ENCODE measurements at places on chromosomes 1 and 21.
A peak's percentile ranks its signal among the peaks of the same experiment; 100 is the strongest.

DNA sequence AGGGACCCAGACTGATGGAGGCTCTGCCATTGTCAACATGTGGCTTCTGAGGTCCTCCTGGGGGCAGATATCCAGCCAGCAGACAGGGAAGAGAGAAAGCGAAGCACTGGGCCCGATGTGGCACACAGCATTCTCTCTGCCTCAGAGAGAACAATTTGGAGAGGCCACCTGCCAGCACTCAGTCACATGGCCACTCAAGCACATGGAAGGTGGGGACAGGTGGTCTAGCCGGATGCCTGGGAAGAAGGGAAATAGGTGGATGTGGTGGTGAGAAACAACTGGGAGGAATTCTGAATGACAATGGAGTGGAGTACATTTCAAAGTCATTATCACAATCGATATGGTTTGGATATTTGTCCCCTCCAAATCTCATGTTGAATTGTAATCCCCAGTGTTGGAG lies 109.0 kb downstream of the UBE2U start:
- DNase-seq = no peak

DNA sequence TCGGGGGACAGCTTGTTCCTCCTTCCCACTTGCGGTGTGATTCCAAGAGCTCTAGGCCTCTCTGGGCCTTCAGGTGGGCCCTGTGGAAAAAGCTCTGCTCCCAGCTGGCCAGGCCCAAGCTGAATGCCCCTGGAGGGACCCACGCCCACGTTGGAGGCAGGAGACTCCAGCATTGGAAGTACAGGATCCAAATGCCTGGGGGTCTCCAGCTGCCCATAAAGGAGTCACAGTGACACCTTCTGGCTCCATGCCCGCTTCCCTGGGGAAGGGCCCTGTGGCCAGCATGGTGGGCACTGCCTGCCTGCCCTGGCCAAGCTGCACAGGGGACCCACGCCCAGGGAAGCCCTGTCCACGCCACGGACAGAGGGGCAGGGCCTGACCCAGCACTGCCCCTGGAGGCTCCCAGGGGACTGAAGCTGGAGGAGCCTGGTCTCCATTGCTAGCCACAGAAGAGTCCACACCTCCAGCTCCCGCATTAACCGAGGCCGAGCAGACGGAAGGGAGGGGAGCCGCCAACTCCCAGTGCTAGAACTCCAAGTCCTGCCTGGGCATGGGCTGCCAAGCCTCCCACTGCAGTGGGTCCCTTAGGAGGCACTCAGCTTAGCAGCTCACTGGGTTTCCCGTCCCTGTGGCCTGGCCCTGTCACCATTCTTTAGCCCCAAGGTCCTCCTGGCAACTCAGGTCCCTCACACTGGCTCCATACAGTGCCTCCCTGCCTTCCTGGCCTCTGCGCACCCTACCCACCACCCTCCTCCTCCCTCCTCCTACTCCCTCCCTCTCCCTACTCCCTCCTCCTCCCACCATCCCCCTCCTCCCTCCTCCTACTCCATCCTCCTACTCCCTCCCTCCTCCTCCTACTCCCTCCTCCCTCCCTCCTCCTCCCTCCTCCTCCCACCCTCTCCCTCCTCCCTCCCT lies 41.9 kb downstream of the WNT9A start:
- DNase-seq = no peak

- DNase-seq = peak; percentile 44
Observed at GRCh38 chr1:192609110-192610079, 26.6 kb upstream of the RGS13 start.

GRCh38 chr1:64974288-64974825 lies 8.0 kb upstream of the JAK1 start:
- no peak for DNase-seq

- no peak for DNase-seq
Observed at GRCh38 chr1:5812295-5812694, 179.9 kb downstream of the NPHP4 start.

DNA sequence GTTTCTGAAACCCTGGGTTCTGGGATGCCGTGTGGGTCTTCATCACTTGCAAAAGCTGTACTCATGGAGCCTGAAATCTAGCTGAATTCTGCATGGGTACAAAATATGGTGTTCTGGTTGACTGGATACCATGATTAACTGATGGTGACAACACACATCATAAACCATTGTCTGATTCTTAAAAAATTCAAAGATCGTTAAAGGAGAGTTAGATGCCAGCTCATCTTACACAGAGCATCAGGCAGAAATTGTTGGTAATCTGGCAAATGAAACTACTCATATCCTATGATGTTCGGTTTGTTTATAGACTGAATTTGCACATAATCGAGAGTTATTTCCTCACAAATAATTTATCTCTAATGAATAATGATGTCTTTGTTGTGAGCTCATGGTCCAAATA lies 218.1 kb upstream of the PKN2 start:
- no peak for DNase-seq

All from mucosa of descending colon (tissue), 3 donors.